ENCODE measurements at places on chromosomes 3 and 15.

GRCh38 chr15:40412095-40412759 is 6.6 kb downstream of the IVD start:
- no peak for DNase-seq

GRCh38 chr3:33001889-33002288 is 50.4 kb downstream of the CCR4 start:
- DNase-seq = no peak

GRCh38 chr15:100495861-100496260 is 32.9 kb downstream of the CERS3 start:
- no peak for DNase-seq

DNA sequence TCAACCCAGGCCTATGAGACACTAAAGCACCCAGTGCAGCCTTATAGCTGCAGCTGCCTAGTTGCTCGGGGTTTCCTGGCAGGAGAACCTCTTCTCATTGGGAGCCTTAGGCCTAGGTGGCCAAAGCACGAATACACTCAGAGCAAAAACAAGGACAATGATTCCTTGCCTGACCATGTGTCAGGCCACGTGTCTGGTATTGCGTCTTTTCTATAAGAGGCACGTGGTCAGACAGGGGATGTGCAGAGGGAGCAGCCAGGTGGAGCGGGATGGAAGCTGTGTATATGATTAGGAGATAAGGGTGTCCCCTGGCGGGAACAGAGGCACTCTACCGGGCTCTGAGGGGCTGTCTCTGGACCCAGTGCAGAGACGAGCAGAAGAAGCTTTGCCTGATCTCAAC is 26.4 kb downstream of the SLC22A14 start:
- DNase-seq = no peak

DNA sequence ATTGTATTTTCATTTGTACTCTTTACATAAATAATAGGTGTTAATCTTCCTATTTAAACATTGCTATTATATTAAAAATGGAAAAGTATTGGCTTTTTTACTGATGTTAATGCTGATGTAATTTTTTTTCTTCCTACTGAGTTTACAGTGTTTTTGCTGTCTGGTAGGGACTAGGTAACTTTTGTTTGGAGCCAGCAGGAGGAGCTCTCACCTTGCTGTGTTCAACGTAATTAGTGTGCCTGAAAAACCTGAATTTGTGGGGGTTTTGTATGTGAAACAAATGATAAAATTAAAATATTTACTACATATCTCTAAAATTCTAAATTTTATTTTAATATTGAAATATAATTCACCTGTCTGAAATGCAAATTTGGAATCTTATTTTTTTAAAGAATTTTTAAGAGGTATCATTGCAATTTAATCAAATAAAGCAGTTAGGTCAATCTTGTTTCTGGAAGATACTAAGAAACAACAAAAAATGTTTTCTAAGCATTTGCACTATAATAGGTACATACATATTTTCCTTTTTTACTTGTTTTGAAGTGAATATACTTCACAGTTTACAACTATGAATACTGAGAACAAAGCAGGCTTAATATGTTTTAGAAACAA is 48.8 kb downstream of the EPHA6 start:
- no peak for DNase-seq

DNA sequence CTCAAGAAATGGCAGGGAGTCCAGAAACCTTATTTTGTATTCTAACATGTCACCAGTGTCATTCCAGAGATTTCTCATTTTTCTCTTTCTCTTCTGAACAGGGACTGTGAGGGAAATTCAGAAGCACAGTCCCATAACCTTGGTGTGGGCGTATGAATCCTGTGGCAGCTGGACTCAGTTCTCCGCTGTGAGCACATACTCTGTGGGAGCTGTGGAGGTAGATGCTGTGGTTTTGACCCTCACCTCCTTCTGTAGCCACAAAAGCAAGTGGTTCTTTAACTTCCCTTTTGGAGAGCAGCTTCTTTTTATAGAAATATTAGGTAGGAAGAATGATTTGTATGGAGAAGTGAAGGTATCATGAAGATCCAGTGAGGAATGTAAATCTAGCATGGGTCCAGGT is 13.4 kb downstream of the TMEM207 start:
- DNase-seq = no peak

- DNase-seq = no peak
Measured at GRCh38 chr3:112149136-112149535, 16.1 kb upstream of the GCSAM start.

- no peak for DNase-seq
Measured at GRCh38 chr3:143531101-143531500, 317.2 kb downstream of the SLC9A9 start.

DNA sequence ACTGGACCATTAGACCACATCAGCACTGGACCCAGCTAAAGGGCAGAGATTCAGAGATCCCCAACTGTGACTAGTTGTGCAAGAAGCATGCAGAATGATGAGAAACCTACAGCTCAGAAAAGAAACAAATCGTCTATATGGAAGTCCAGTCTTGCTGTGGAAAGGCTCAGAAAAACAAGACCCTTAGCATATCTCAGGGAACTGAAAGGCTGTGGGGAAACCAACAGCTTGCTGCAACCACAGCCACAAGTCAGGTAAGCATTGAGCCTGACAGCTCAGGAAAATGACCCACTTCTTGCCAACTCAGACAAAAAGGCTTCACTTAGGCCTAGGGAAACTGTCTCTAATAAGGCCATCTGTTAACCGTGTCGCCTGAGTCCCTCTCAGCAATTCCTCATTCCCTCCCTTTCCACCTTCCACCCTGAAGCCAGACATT is 145.6 kb downstream of the LSAMP start:
- DNase-seq = no peak

DNA sequence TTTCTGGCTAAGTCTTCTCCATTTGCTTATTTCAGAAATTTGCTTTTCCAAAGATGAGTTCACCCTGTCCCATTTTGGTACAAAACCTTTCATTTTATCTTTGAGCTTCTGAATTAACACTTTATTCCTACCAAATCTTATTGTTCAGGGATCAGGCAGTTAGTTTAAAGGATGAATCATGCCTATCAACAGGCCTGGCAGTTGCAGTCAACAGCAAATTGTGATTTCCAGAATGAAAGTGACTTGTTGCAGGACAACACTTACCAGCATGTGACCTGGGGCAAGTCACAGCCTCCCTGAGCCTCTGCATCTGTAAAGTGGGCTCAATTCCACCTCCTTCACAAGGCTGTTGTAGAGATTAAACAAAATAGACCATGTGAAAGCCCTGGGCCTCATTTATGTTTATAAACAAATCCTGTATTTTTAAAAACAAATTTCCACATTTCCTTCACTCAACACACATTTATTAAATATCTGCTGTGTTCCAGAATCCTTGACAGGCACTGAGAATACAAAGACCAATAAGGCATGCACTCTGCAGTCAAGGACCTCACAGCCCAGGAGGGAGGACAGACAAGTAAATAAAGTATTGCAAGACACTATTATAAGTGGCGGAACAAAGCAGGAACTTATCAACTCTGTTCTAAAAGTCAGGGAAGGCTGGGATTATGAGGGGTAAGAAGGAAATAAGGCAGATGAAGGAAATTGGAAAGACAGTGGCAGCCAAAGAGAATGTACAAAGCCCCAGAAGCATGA is 359.1 kb upstream of the IL12A start:
- no peak for DNase-seq

- DNase-seq = no peak
Measured at GRCh38 chr15:56765251-56765650, 31.9 kb upstream of the ZNF280D start.

DNA sequence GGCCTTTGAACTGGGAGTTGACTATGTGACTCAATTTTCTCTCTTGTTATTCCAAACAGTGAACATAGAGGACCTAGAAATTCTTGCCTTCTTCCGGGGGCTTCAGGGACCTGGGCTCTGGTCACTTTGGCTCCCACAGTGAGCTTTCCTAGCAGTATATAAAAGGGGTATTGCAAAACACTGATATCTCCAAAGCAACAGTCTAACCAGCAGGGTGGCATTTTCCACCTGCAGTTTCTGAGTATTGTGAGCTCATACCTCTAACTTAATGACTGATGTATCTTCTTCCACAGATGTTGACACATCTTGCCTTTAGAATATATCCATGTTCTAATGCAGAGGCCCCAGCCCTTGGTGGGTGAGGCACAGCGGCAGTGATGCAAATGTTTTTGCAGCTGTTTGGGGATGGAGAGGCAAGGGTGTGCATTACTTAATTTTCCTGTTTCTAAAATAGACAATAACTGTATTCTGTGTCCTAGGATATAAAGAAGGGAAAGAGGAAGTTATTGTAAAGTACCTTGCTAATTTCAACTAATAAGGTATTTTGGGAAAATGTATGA is 45.7 kb upstream of the ADGRG7 start:
- DNase-seq = no peak

DNA sequence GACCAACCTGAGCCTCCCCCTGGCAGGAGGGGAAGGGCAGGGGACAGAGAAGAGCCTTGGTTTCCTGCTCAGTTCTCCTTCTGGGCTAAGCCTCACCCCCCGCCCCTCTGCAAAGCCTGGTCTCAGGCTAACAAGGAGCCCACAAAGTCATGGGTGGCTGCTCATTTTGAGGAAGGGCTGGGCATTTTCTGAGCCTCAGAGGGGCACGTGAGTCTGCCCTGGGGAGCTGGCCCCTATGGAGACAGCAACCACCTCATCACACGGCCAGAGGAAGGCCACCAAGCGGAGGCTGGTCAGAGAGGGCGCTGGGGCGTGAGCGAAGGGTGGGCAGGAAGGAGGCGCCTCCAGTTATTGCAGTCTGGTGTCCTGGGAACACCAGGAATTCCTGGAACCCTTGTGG is 18.7 kb downstream of the ABTB1 start:
- no peak for DNase-seq

DNA sequence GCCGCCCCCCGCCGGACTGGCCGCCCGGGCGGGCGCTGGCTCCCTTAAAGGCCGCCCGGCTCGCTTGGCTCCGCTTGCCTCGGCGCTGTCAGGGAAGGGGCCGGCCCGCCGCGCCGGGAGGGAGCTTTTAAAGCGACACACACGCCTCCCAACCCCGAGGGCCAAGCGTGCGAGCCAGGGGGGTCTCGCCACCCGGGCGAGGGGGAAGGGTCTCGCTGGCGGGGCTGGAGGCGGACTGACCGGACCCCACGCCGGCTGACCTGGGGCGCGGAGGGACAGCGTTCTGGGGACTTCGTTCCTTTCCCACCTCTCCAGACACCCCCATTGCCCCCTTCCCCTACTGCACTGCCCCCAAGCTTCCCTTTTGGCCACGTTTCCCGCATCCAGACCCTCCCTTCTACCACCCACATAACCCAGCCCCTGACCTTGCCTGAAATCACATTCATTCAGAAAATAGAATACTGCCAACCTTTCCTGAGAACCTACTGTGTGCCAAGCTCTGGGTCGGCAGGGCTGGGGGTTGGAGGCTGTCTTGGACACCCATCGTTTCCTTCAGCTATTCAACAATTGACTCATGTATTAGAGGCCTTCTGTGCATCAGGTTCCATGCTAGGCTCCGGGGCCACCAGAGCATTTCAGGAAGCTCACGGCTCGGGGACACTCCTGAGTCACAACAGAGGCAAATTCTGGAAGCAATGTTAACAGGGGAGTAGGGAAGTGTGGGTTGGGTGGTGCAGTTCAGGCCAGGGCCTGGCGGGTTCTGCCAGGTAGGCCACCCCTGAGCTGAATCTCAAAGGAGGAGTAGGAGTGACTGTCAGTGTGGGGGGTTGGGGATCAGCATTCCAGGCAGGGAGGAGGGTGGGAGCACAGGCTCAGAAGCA is at the start of gene INSYN1:
Gene INSYN1, minus strand, starts transcription at position 102 of the 881 bp plus-strand sequence. CDS start 2,221 bp downstream, outside the sequence.
- DNase-seq = no peak

- no peak for DNase-seq
Measured at GRCh38 chr15:56752986-56753385, 19.7 kb upstream of the ZNF280D start.

DNA sequence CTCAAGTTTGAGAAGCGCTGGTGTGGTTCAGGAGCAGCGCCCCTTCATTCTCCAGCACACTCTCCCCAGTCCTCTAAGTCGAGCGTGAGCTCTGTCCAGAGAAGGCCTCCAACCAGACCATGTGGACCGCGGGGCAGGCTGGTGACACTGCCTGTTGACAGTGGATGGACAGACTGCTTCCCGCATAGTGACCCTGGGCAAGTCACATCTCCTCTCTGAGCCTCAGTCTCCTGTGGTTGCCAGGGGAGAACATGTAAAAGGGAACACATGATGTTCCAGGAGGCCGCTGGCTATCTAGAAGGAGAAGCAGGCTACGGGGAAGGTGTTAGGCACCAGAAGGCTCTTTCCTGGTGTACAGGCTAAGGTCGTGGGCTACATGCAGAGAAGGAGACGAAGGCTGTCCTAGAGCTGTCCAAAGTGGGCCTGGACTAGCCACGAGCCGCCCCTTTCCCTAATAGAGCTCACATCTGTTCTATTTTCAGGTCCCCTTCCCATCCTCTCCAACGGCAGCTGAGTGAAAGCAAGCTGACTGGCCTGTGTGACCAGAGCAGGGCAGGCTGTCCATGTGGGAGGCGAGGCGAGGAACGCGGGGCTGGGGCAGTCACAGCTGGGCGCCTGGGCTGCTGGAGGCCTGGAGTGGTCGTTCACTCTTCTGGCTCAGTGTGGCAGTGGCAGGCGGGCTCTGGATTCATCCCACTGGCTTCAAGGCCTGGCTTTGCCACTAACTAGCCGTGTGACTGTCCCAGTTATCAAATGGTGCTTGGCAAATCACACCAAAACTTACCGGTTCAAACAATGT is 11.1 kb downstream of the ISG20 start:
- no peak for DNase-seq

DNA sequence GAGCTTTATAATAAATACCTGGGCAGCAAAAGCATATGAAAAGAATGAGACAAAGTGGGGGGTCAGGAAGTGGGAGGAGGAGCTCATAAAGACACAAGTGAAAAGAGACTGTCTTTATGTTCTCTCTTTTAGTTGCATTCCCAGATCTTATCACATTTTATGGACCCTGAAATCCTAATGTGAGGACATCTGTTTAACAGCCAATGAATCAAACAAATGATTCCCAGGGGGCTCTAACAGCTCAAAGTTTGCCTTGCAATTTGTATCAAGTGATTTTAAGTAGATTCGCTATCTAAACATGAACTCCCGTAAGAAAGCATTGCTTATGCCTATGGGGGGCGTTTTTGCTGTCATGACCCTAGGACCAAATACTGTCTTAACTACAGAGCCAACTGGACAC is 332.3 kb upstream of the CNTN4 start:
- no peak for DNase-seq

- DNase-seq = no peak
Measured at GRCh38 chr3:177835008-177835407, 637.7 kb upstream of the TBL1XR1 start.

DNA sequence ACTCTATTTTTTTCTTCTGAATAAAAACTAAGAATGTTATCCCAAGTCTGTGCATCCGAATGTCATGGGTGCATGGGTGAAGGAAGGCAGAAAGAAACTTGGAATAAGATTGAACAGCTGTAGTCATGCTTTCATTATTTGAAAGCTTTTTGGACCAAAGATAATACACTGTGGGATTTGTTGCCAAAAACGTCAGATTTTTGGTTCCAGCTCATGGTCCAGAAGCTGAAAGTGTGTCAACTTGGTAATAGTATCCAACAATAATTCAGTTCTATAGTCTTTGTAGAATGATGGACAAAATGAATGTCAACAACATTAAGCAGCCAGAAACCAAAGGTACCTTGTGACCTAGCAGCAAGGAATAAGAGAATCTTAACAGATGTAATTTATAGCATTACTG is 327.9 kb upstream of the ADAMTS9 start:
- no peak for DNase-seq
